ENCODE measurements at places on chromosomes 7 and 10. TPM values are rescaled to one million over a fixed set of nuclear protein-coding genes. Genes with fewer than 3 reads are reported as not detected.

- H3K4me1 ChIP-seq, result peaks cover 43% of the 10 kb centered on the region
- H3K27me3 ChIP-seq, result peaks cover 78% of the 10 kb centered on the region
- no peak for DNase-seq
- H3K36me3 ChIP-seq, result no peaks in the 10 kb centered on the region
- H3K27ac ChIP-seq, result no peak overlapping the region
Measured at GRCh38 chr10:8051109-8051821, 3.2 kb upstream of the GATA3 start.

DNA sequence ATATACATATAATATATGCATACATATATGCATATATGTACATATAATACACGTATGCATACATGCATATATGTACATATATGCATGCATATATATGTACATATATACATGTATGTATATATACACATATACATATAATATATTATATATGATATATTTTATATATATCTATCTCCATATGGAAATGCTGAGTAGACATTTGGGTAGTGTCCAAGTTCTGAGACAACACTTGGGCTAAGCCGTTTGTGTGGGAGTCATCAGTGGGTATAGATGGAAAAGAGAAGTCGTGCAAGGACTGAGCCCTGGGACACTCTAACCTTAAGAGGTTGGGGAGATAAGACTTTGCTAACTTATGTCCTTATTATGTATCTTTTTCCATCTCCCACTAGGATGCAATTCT, 165.2 kb upstream of the PODXL start:
- H3K4me3 ChIP-seq, result no peak overlapping the region
- H3K36me3 ChIP-seq, result no peaks in the 10 kb centered on the region
- H3K4me1 ChIP-seq, result no peaks in the 10 kb centered on the region
- H3K27ac ChIP-seq, result no peak overlapping the region
- no peak for DNase-seq
- H3K27me3 ChIP-seq, result peaks cover 16% of the 10 kb centered on the region

- peaks cover 33% of the 10 kb centered on the region for H3K36me3 ChIP-seq
- DNase-seq, result no peak
- H3K4me1 ChIP-seq, result no peaks in the 10 kb centered on the region
- H3K27ac ChIP-seq, result no peak overlapping the region
- H3K4me3 ChIP-seq, result no peak overlapping the region
Measured at GRCh38 chr7:33700001-33700899, 205.1 kb upstream of the BMPER start.

DNA sequence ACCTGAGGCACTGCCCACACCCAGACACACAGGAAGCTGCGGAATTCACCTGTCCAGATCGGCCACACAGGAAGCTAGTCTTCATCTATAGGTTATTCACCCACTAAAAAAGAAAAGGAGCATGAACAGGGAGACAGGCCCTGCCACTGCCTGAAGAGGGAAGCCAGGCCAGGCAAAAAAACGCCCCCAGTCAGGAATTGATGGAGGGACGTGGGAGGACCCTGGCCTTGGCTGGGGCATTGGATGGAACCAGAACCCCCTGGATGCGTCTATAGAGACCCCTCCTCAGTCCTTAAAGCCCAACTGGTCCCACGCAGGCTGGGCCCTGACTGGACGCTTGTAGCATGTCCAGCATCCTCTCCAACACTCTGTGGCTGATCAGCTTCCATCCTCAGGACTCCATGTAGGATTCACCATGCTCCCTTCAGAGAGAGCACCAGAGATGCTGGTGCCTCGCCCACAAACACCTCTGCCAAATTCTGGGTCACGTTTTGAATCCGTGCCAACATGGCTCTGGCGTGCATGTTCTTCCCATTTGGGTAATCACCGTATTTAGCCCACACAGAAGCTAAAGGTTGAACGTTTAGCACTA, 259.3 kb upstream of the TCERG1L start:
- no peak overlapping the region for H3K27ac ChIP-seq
- H3K4me1 ChIP-seq, result no peaks in the 10 kb centered on the region
- H3K36me3 ChIP-seq, result no peaks in the 10 kb centered on the region
- DNase-seq, result no peak

GRCh38 chr7:105799677-105800076, 76.7 kb downstream of the ATXN7L1 start:
- no peaks in the 10 kb centered on the region for H3K36me3 ChIP-seq
- H3K4me3 ChIP-seq, result no peak overlapping the region
- no peak for DNase-seq
- H3K27me3 ChIP-seq, result no peaks in the 10 kb centered on the region
- no peaks in the 10 kb centered on the region for H3K4me1 ChIP-seq
- H3K27ac ChIP-seq, result no peak overlapping the region

DNA sequence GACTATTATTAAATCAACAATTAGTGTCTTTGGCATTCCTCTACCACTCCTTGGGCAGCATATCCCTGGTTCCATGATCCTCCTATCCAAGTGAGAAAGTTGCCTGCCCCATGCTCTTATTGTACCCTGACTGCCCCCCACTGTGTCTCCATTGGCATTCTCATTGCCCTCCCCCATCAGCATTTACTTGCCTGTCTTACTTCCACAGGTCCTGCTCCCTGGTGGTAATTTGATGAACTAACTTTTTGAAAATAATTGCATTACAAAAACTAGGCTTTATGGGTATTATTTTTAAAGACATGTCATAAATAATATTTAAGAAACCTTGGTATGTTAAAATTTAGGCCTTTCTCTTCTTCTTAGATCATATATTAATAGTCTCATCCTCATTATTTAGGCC, 346.4 kb downstream of the PCLO start:
- no peaks in the 10 kb centered on the region for H3K36me3 ChIP-seq
- H3K27me3 ChIP-seq, result no peaks in the 10 kb centered on the region
- no peak for DNase-seq
- H3K4me3 ChIP-seq, result no peak overlapping the region
- H3K27ac ChIP-seq, result no peak overlapping the region
- no peaks in the 10 kb centered on the region for H3K4me1 ChIP-seq

DNA sequence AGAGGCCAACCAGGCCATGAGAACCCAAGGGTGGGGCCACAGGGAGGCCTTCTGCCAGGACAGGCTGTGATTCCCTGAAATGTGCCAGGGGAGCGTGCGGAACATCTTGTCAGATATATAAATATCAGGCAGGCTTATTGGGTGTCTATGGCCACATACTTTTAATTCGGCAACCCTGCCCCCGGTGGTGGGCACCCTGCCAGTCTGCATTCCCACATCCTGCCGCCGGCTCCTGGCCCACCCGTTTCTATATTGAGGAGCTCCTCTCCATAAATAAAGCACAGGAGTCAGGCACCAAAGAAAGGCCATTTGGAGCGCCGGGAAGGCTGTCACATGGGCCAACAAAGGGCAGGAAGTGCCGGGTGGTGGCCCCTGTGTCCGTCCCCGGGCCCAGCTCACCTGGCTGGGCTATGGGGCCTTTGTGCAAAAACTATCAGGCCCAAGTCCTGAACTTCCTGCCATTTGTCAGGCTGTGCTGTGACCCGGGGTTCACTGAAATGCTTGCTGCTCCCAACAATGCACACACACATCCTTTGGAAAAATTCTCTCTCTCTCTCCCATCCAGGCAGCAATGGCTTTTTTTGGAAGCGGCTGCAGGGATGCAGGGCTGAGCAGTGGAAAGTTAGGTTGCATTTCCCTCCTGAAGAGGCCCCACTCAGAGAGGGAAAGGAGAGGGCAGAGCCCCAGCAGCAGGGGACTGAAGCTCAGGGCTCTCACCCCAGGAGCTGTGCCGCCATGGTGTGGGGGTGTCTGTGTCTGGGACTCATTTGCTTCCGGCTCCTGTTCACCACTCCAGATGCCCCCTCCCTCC, 25.0 kb upstream of the PODXL start:
- H3K27me3 ChIP-seq, result peaks cover 7% of the 10 kb centered on the region
- DNase-seq, result no peak
- H3K4me1 ChIP-seq, result no peaks in the 10 kb centered on the region
- H3K36me3 ChIP-seq, result no peaks in the 10 kb centered on the region

DNA sequence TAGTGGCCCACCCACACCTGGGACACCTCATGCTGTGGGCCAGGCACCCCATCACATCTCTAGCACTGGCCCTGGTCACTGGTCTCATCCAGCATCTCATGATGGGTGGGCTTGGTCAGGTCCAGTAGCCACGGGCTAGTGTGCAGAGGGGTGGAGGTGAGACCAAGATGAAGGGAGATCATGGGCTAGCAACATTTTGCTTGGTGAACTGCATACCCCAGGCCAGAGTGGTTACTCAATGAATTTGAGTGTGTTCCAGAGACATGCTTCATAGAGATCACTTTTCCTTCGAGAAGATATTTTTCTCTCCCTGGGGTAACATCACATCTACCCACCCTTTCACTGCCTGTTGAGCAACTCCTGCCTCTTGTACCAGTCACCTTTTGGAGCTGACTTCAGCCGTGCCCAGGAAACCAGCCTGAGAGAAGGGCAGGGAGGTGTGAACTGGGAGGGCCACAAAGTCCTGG, 44.2 kb downstream of the MINDY4 start:
- H3K4me3 ChIP-seq, result no peak overlapping the region
- no peaks in the 10 kb centered on the region for H3K27me3 ChIP-seq
- no peaks in the 10 kb centered on the region for H3K36me3 ChIP-seq
- no peak for DNase-seq

- H3K27ac ChIP-seq, result no peak overlapping the region
- H3K4me1 ChIP-seq, result no peaks in the 10 kb centered on the region
- DNase-seq, result no peak
- peaks cover 5% of the 10 kb centered on the region for H3K27me3 ChIP-seq
- no peak overlapping the region for H3K4me3 ChIP-seq
- H3K36me3 ChIP-seq, result no peaks in the 10 kb centered on the region
Measured at GRCh38 chr10:49040601-49041000, 74.7 kb downstream of the VSTM4 start.

DNA sequence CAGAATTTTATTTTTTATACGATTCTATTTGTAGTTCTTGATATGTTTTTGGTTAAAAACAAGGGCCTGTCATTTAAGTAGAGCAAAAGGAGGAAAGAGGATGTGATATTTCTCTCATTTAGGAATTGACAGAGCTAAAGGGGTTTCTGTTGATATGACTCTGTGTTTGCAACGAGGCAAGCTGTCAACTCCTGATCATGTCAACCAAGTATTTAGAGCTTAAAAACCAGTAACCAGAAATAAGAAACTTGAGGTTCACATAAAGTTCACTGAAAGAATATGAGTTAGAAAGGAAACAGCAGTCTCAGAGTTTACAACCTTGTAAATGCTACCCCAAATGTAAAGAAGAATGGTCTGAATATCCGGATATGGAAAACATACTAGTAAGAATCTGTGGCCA, 434.2 kb downstream of the PARD3 start:
- H3K4me1 ChIP-seq, result no peaks in the 10 kb centered on the region
- H3K36me3 ChIP-seq, result no peaks in the 10 kb centered on the region

GRCh38 chr7:25845464-25845863, 306.5 kb upstream of the NFE2L3 start:
- H3K36me3 ChIP-seq, result no peaks in the 10 kb centered on the region
- no peaks in the 10 kb centered on the region for H3K4me1 ChIP-seq
- no peak overlapping the region for H3K4me3 ChIP-seq
- DNase-seq, result no peak
- peaks cover 65% of the 10 kb centered on the region for H3K27me3 ChIP-seq

DNA sequence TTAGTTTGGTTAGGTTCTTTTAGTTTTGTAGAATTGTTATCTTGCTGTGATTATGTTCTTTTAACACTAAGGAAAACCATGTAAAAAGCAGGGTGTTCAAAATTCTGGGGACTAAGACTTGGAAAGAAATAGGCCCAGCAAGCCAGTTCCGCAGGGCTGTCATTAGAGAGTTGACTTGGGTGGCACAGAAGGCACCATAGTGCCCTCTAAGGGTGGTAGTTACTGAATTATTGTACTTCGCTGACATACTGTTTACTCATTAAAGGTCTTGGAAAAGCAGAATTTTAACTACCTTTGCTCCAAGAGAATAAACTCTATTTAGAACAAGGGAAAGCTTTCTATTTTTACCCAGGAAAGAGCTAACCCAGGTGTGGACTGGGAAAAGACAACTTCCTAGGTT, 86.5 kb downstream of the OTUD1 start:
- H3K36me3 ChIP-seq, result no peaks in the 10 kb centered on the region
- H3K4me1 ChIP-seq, result peaks cover 46% of the 10 kb centered on the region
- H3K27ac ChIP-seq, result no peak overlapping the region
- DNase-seq, result peak; percentile 29
- H3K4me3 ChIP-seq, result no peak overlapping the region

DNA sequence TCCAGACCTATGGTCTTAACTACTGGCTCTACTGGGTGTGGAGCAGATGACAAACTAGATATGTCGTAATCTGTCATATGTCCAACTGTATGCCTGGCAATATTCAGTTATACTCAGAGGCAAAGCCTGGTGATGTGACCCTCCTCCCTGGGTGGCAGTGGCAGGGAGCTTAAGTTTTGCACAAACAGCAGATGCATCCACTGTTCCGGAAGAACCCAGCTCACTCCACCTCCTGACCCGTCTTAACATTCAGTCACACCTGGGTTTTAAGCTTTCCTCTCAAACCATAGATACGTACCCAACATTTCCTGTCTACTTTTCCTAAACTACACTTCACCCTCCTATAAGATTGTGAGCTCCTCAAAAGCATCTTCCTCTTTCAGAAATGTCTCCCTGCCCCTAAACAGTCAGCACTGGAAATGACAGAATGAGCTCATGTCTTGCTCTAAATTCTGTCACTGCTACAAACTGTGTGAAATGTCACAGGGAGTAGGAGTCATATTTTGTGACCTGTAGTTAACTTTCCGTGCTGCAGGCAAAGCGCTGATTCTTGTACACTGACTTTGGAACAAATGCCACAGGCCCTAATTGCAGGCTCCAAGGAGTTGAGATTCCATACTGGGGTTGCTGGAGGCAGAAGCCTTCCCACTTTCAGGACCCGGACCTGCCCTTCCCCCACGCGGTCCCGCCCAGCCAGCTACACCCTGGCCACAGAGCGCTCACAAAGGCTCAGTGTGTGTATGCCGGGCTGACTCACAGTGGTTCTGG, 23.9 kb downstream of the SCD start:
- peaks cover 15% of the 10 kb centered on the region for H3K4me1 ChIP-seq
- peak overlapping the region; percentile 9 for H3K27ac ChIP-seq
- H3K36me3 ChIP-seq, result no peaks in the 10 kb centered on the region

- H3K27me3 ChIP-seq, result peaks cover 55% of the 10 kb centered on the region
- H3K4me3 ChIP-seq, result no peak overlapping the region
- no peak overlapping the region for H3K27ac ChIP-seq
- no peak for DNase-seq
- no peaks in the 10 kb centered on the region for H3K4me1 ChIP-seq
Measured at GRCh38 chr10:97169911-97170693, 15.7 kb downstream of the SLIT1 start.

DNA sequence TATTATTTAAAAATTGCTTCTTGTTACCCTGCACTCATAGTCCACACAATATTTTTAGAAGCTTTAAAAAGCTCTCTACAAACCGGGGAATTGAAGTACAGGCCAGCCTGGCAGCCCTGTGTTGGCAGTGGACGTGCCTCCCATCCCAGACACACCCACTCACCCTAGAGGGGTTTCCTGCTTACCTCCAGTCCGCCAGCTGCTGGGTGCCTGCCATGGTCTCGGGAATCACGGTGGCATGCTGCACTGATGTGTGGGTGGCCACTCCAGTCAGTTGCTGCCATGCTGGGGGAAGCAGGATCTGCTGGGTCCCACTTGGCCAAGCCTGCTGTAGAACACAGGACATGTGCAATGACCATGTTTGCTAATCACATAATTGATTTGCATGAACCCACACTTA, 80.4 kb downstream of the CLEC2L start:
- H3K4me1 ChIP-seq, result no peaks in the 10 kb centered on the region
- no peak for DNase-seq
- H3K4me3 ChIP-seq, result no peak overlapping the region
- H3K36me3 ChIP-seq, result peaks cover 31% of the 10 kb centered on the region
- H3K27ac ChIP-seq, result no peak overlapping the region
- no peaks in the 10 kb centered on the region for H3K27me3 ChIP-seq

C10orf67 gene
- polyA plus RNA-seq, result not detected

CYP2C19 gene
- polyA plus RNA-seq, result not detected

SPDYE2 gene
- 0.58 TPM for polyA plus RNA-seq

CALN1 gene
- not detected for polyA plus RNA-seq

ADCY1 gene
- polyA plus RNA-seq, result not detected

POT1 gene
- 22.2 TPM for polyA plus RNA-seq

PTN gene
- polyA plus RNA-seq, result not detected
